ENCODE measurements at places on chromosomes 2 and 18.

- no peak for DNase-seq
Measured at GRCh38 chr2:42752816-42753813, 10.8 kb downstream of the OXER1 start.

DNA sequence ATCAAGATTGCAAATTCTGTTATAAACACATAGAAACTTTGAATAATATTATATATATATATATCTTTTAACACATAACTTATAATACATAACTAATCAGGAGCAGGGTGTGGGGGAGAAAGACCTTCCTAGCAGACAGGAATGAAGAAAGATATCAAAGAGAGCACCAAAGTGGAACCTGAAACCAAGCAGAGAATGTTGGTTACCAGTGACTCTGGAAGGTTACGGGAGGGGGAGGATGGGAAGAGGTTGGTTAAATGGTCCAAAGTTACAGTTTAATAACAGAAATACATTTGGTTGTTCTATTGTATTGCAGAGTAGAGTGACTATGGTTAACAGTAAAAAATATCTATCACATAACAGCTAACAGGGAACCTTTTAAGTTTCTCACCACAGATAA, 366.7 kb downstream of the LRRTM4 start:
- no peak for DNase-seq

GRCh38 chr2:133314795-133315194, 253.5 kb downstream of the NCKAP5 start:
- no peak for DNase-seq

DNA sequence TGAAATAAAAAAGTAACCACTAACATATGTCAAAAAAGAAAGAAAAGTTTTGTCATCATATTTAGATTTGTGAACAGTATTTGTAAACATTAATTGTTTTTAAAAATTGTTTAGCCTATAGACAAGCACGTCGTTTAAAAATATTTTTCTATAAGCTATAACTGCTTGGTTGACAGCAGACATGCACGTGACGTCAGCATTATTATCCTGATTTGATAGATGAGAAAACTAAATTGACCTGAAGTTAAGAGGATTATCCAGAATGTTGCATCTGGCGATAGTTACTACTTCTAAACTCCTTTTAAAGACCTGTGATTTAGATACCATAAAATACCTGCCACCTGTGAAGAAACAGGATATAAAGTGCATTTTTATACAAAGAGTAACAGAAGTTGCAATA, 156.9 kb upstream of the BARD1 start:
- no peak for DNase-seq

DNA sequence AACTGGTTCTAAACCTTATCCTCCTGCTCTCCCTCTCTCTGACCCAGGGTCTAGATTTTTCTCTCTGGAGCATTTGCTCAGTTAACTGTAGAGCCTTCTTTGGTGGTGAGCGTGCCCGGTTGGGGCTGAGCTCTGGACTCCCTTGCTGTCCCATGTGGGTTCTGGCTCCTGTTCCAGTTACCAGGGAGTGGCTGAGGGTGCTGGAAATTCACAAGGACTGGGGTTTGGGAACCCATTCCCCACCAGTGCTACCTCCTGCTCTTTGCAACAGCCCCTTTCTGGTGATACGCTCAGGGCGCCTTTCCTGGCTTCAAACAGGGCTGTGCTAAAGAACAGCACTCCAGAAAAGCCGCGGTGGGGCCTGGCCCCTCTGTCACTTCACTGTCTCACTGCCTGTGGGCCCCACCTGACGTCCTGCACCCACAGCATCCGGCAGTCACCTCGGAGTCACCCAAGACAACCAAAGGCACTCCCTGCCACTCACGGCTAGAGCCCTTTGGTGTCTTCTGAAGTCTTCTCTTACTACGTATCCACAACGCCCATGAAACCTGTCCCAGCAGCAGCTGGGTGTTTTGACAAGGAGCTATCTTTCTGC, 41.3 kb downstream of the CAPN13 start:
- no peak for DNase-seq

DNA sequence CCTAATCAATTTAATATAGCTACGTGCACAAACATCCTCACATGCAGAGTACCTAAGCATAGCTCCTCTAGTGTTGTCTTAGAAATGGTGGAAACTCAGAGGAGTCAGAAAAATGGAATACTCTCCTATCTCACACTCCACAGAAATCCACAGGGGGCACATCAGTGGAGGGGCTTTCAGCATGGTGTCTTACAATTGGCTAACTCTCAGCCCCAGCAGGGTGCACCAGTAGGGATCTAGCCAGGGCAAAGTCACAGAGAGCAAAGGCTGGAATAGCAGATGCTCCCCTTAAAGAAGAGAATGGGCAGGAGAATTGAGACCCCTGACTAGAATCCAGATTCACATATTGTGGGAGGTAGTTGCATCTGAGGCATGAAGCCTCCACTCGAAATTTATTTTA, 135.7 kb downstream of the MAIP1 start:
- no peak for DNase-seq

GRCh38 chr2:109046925-109047508, 58.0 kb upstream of the EDAR start:
- DNase-seq: peak; percentile 23

DNA sequence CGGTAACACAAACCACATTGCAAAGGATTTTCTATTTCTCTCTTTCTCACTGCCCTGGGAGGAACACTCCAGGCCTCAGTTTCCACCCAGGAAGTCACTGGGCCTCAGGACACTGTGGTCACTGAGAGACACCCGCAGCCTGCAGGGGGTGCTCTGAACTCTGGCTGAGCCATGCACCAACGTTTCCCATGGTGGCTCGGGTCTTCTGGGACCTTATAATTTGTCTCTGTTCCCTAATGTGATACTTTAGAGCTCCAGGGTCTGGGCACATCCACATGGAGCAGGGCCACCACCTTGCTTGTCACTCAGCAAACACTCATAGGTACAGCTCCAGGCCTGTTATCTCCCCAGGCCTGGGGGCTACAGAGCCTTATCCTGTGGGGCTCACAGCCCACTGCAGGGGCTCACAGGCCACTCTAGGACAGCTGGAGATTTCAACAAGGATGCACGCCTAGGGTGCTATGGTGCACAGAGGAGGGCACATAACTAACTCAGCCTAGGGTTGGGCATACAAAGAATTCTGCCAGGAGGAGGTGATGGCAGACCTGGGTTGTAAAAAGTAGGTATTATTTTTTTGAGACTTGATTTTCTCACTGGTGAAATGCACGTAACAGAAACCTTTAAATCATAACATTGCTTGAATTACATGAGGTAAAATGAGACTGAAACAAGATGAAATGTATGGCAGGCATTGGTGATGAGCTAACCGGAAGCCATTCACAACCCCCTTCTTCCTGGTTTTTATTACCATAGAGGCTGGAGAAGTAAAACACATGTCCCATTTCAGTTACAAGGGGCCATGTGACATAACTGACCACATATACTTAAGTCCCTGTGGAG, 3.0 kb upstream of the HS1BP3 start:
- DNase-seq: no peak

GRCh38 chr2:5698134-5698533, 6.0 kb downstream of the SOX11 start:
- no peak for DNase-seq

DNA sequence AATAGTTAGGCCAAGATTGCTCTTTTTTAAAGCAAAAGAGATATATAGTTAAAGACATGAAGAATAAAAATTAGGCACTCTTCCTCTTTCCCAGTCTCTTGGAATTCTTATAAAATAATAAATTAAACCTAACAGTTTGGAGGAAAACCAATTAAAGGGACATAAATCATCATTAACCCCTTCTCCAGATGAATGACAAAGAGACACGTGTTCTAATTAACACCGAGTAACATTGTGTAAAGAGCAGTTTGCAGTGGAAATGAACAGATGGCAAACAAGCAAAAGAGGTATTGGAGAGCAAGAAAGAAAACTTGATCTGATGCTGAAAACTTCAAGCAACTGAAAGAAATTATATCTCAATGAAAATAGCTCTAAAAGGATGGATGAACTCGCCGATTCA, 48.4 kb downstream of the BCL2 start:
- DNase-seq: no peak

DNA sequence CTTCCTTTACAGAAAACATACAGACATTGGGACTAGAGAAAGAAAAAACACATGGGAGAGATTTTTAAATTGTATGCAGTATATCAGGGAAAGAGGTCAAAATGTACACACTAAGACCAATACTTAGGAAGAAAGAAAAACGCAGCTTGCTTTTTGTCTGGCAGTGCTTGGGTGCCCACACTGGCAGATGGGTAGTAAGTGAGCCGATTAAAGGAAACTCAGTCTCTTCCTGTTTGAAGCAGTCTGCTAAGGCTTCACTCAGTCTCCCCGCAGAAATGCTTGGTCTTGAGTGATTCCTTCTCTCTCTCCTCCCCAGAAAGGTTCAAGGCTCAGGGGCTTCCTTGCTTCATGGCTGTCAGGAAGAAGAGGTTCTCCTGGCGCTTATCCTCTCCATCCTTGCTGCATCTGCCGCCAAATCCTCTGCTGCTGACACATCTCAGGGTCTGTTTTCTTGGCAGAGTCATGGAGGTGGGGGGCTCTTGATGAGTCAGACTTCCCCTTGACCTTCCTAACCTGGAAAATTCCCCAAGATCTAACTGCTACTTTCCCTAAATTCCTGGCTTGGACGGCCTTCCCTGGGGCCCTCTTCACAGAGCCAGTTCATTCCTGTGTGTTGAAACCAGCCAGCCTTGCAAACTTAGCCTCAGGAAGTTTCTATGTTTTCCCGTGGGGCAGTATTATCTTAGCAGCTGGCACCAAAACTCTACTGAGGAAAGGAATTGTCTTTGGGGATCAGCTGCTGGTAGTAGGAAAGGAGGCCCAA, 10.5 kb upstream of the TMSB10 start:
- no peak for DNase-seq

DNA sequence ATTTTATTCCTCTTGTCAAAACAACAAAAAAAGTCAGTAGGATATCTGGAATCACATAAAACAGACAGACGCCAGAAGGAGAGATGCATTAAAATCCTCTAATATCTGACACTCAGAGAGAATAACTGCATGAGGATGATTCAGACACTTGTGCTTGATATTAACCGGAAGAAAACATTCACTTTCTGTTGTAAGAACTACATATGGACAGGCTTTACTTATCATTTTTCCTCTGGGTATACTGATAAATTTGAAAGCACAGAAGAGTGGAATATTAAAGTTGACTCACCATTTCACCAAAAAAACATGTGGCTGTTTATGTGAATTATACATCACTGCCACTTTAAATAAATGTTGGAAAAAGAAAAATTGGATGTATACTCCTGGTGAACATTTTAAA, 589.1 kb upstream of the CDH2 start:
- DNase-seq: no peak

DNA sequence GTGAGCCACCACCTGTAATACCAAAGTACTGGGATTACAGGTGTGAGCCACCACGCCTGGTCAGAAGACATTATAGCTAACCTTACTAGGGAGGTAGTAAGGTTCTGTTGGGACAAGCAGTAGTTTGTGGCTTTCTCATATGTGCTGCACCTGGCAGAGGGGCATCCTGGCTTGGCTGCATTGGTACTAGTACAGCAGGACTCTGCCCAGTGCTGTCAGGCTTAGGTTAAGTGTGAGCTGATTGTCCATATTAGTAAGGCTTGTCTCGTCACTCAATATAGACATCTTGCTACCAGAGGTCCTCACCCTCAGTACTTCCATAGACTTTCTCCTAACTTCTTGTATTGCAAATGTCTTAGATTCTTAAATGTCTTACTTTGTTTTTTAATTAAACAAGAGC, 96.1 kb downstream of the ASAP2 start:
- DNase-seq: no peak

DNA sequence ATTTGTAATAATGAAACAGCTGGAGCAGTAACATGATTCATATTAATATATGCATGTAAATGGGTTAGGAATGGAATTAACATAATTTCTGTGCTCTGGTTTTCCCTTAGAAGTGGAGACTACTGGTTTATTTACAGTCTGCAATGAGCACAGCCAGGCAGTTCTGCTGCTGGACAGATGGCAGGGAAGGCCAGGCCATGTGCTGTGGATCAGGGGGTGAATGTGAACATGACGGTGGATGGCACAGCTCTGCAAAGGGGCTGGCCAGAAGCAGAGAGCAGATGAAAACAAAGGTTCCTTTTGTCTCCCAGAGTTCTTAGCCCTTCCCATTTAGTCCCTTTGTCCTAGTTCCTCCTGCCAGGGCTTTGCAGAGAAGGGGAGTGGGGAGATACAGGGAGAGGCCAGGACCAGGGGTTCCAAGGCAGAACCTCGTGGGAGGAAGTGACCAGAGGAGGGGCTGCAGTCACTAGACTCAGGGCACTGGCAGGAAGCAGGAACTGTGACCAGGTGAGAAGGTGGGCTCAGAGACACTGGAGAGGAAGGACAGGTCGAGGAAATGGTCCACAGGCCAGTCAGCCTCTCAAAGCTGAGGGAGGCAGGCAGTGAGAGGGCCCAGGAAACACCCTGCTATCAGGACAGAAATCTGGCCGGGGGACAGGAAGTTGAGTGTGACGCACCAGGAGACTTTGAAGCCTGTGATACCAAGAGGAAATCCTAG, 112.9 kb upstream of the ATP8B1 start:
- DNase-seq: no peak

DNA sequence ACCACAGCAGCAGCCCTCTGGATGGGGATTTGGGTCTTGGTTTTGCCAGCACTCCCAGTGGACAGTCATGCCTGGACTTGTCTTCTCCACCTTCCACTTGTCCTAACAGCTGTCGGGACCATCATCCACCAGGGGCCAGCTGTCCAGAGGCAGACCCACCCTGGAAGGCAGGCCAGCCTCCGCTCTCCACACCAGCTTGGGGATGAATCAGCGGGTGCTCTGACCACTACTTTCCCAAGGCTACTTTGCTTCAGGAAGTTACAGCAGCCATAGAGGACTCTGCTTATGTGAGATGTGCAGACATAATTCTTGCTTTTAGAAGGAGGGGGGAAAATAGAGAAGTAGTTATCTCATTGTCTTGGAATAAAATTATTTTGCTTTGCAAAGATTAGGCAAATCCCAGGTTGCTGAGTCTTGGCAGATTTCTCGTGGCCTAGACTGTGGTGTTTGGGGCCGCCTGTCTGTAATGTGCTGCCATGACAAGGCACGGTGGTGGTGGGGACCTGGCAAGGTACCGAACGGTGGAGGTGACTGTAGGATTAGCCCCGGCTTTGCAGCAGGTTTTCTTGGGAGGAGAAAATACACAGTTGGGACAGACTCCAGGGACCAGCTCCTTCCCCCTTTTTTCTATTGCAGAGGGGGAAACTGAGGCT, 148.7 kb downstream of the AGAP1 start:
- DNase-seq: no peak

GRCh38 chr2:74493546-74493945, 5.9 kb downstream of the LBX2 start:
- no peak for DNase-seq

- no peak for DNase-seq
Measured at GRCh38 chr2:12778369-12778768, 61.6 kb downstream of the TRIB2 start.
